ENCODE measurements at places on chromosomes 2 and 18. TPM values are rescaled to one million over a fixed set of nuclear protein-coding genes. Genes with fewer than 3 reads are reported as not detected.

The CXCR1 gene
- total RNA-seq = 1.9 TPM

The NTSR2 gene
- total RNA-seq = not detected

The LYG1 gene
- total RNA-seq = 0.57 TPM

The TMEM178A gene
- total RNA-seq = 2.6 TPM

The PDE1A gene
- total RNA-seq = 9.6 TPM

The MALL gene
- total RNA-seq = 19.6 TPM

The BOLL gene
- total RNA-seq = not detected

The CRYGD gene
- total RNA-seq = not detected

The KIAA2012 gene
- total RNA-seq = not detected

The LIMS3 gene
- total RNA-seq = 6.4 TPM

The TRIM43B gene
- not detected for total RNA-seq

The EMILIN1 gene
- 21.0 TPM for total RNA-seq

The FAM110C gene
- 4.0 TPM for total RNA-seq

The PDIA6 gene
- total RNA-seq = 130 TPM

The LONRF2 gene
- total RNA-seq = 24.5 TPM

The TAF1B gene
- total RNA-seq = 8.4 TPM

The TXNDC2 gene
- not detected for total RNA-seq

The PDCL3 gene
- 26.7 TPM for total RNA-seq

The PXDN gene
- 27.5 TPM for total RNA-seq

The SLC4A3 gene
- 396 TPM for total RNA-seq

The C2orf66 gene
- total RNA-seq = not detected

The VRK2 gene
- total RNA-seq = 20.0 TPM

The REG3G gene
- total RNA-seq = not detected

The FOSL2 gene
- total RNA-seq = 65.4 TPM

The GPBAR1 gene
- 1.2 TPM for total RNA-seq

The ACTR3 gene
- 152 TPM for total RNA-seq

The COL5A2 gene
- 16.0 TPM for total RNA-seq

The MERTK gene
- 5.8 TPM for total RNA-seq

The CCDC102B gene
- total RNA-seq = 8.1 TPM

The PAIP2B gene
- 30.7 TPM for total RNA-seq

The MGAT4A gene
- total RNA-seq = 16.3 TPM

The CRYBA2 gene
- not detected for total RNA-seq

The SGPP2 gene
- total RNA-seq = 1.0 TPM

The FBXO36 gene
- total RNA-seq = 1.2 TPM

The LAMA1 gene
- 0.40 TPM for total RNA-seq

The TLX2 gene
- total RNA-seq = not detected

The LRRC30 gene
- not detected for total RNA-seq

The HAT1 gene
- 32.7 TPM for total RNA-seq

The PPM1G gene
- total RNA-seq = 32.0 TPM

The CRIM1 gene
- total RNA-seq = 125 TPM

The MAP2 gene
- 42.1 TPM for total RNA-seq

The AQP12A gene
- total RNA-seq = not detected

The REG3A gene
- not detected for total RNA-seq

The ACSL3 gene
- total RNA-seq = 37.4 TPM

The FAHD2B gene
- total RNA-seq = 19.3 TPM

The ZAP70 gene
- 1.2 TPM for total RNA-seq

The TANK gene
- total RNA-seq = 30.1 TPM

The RALB gene
- total RNA-seq = 49.9 TPM

The GPR55 gene
- not detected for total RNA-seq

The SCN2A gene
- total RNA-seq = 0.13 TPM

The CHAC2 gene
- 1.4 TPM for total RNA-seq

The GPC1 gene
- total RNA-seq = 291 TPM

The ANO7 gene
- 3.4 TPM for total RNA-seq

The SAG gene
- total RNA-seq = not detected

The CRACDL gene
- total RNA-seq = 3.3 TPM

The FAM117B gene
- 1.2 TPM for total RNA-seq

The ALLC gene
- total RNA-seq = not detected

The SKA1 gene
- 0.13 TPM for total RNA-seq

The CCDC74B gene
- 0.81 TPM for total RNA-seq

Data from cardiac septum (tissue), 1 donor.